ENCODE measurements at places on chromosomes 13 and 19. TPM values are rescaled to one million over a fixed set of nuclear protein-coding genes. Genes with fewer than 3 reads are reported as not detected.

DNA sequence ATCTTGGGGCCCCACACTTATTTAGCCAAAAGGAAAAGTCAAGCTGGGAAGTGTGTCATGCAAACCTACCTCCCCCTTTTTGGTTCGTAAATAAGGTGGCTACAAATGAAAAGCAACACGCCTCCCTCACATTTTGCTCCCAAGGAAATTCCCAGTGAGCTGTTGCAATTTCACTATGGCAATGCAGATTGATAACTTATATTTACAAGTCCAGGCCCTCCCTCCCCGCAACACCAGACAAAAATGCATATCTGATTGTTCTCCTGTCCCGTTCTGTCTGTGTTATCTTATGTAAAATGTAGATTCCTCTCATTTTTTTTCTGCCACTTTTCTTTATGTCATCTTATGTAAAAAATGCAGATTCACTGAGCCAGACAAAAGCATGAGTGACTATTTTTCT is 1305.3 kb downstream of the SLITRK5 start:
- no peak for DNase-seq

GRCh38 chr13:58858870-58859371 is 1227.4 kb downstream of the PCDH17 start:
- DNase-seq, result no peak

DNA sequence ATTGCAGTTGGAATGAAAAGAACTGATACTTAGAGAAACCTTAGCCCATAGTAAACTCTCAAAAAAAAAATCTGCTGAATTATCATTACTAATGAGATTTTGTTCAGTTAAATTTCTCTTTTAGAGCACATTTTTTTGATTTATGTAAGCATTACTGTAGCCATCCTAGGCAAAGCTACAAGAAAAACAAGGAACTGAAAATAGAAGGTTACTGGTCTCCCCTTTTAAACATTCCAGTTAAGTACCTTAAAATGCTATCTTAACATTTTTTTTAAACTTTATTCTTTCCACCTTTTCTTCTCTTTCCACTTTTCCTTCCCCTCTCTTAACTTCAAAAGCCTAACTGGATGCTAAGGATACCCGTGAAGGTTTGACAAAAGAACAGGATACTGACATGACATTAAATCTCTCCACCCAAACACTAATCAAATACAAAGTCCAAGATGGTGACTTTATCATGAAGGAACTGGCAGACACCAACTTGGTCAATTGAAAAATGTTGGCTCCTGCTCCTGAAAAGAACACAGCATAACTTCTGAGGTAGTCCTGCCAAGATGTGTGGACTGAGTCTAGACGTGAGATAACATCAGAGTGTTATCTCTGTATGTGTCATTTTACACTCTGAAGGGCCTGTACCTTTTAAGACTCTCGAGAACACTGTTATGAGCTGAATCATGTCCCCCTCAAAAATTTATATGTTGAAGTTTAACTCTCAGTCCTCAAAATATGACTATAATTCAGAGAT is 29.5 kb upstream of the SACS start:
- DNase-seq, result no peak

DNA sequence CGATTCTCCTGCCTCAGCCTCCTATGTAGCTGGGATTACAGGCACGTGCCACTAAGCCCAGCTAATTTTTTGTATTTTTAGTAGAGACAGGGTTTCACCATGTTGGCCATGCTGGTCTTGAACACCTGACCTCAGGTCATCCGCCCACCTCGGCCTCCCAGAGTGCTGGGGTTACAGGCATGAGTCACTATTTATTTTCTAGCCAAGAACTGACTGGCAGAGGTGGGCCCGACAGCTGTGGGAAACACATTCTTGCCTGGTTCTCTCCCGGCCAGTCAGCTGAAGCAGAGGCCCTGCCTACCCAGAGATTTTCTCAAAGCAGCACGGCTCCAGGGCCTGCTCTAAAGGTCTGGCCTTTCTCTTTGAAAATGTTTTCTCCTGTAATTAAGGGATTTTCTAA is 108.0 kb downstream of the KCTD15 start:
- DNase-seq, result no peak

GRCh38 chr19:16541526-16542044 is 652 bp downstream of the CHERP start:
- peak; percentile 26 for DNase-seq

- no peak for DNase-seq
Observed at GRCh38 chr13:83618966-83619365, 263.3 kb downstream of the SLITRK1 start.

DNA sequence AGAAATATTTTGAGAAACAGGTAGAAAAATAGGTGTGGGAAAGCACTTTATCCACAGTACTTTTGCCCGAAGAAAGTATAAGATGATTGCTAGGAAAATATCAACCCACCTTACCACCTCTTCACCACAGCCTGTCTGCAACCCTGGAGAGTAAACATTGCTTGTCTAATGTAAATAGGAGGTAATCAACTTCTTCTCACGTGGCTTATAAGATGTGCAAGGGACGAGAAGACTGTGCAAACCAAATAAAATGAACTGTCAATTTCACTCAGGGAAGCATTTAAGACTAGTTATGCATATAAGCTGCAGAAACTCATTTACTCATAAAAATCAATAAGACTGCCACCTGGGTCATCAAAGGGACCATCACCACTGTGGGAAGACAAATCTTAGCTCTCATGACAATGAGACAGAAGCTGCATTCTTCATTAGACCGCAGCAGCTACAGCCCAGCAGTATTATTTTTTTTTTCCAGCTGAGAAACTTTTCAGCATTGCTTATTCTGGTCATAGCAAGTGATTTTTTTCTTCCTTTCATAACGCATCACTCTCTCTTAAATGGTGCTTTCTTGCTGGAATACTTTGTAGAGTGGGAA is 807.7 kb upstream of the GPC6 start:
- no peak for DNase-seq

- no peak for DNase-seq
Observed at GRCh38 chr13:53005626-53006025, 23.0 kb upstream of the OLFM4 start.

DNA sequence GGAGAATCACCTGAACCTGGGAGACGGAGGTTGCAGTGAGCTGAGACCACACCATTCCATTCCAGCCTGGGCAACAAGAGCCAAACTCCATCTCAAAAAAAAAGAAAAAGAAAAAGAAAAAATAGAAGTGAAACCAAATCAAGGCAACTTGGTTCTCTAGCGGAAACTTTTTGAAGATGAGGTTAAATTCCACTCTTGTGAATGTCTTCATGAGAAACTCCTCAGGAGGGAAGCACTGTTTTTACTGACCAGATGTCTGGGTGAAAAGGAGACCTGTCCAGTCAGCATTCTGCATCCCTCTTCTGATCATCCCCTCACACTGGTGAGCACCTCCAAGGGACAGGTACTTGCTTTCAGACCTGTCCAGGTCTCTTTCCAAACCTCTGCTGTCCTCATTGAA is 15.8 kb downstream of the BRD4 start:
- no peak for DNase-seq

- no peak for DNase-seq
Observed at GRCh38 chr13:98054301-98054700, 88.6 kb upstream of the FARP1 start.

DNA sequence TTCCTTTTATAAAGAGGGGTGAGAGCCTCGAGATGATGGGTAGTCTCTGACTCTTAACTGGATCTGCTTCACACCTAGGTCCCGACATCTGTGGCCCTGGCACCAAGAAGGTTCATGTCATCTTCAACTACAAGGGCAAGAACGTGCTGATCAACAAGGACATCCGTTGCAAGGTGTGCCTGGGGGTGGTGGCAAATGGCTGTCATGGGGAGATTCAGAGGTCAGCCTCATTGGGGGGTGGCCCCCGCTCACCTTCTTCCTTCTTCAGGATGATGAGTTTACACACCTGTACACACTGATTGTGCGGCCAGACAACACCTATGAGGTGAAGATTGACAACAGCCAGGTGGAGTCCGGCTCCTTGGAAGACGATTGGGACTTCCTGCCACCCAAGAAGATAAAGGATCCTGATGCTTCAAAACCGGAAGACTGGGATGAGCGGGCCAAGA is 1.6 kb downstream of the CALR start:
- no peak for DNase-seq

GRCh38 chr13:49292742-49293486 is 45.2 kb downstream of the CDADC1 start:
- peak; percentile 67 for DNase-seq

GRCh38 chr13:22144806-22145205 is 473.9 kb downstream of the FGF9 start:
- no peak for DNase-seq

DNA sequence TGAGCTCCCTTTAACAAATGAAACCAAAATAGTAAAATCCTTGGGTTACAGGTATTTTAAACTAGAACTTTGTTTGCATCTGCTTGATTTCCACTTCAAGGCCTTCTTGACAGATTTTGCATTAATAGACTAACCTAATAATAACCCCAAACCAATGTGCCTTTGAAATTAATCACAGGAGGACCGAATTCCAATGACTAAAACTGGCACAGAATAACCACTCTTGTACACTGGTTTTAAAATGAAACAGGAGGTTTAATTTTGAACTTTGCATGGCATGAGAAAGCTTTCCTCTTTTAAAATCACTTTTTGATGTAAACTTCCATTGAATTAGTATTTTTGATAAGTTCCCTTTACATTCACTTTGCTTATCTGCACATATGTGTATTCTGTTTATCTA is 269.6 kb downstream of the SLITRK5 start:
- DNase-seq, result no peak

GRCh38 chr19:30558793-30559192 is 186.6 kb downstream of the ZNF536 start:
- no peak for DNase-seq

GRCh38 chr13:42762917-42763316 is 18.5 kb upstream of the FAM216B start:
- DNase-seq, result no peak

DNA sequence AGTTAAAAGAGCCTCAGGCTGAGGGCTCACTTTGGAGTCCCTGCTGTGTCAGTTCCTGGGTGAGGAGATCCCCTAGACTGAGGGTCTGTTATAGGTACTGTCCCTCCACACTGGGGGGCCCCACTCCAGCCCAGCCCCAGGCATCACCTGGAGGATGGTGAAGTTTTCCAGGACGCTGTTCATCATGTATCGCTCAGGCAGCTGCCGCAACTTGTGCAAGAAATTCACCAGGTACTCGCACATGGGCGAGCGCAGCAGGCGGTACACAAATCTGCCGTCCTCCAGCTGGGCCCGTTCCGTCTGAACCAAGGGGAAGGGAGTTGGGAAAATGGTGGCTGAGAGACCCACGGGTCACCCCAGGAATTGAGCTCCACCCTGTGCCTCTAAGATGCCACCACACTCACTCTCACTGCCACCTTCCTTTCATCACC is 7.1 kb downstream of the CD37 start:
- DNase-seq, result no peak

DNA sequence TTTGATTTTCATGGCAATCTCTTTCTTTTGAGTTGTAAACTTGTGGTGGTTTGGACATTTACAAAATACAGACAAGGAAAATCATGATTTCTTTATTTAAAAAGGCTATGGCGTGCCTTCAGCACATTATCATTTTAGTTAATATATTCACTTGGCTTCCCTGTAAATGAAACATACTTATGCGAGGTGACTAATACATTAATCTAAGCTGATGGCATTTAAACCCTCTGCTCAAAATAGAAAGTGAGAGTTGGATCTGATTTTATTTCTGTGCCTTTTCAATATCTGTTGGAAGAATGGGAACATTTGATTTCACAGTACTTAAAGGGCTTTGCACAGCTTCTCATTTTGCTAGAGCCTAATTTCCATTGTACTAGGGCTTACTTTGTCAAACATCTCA is 289.8 kb downstream of the MTUS2 start:
- no peak for DNase-seq

DNA sequence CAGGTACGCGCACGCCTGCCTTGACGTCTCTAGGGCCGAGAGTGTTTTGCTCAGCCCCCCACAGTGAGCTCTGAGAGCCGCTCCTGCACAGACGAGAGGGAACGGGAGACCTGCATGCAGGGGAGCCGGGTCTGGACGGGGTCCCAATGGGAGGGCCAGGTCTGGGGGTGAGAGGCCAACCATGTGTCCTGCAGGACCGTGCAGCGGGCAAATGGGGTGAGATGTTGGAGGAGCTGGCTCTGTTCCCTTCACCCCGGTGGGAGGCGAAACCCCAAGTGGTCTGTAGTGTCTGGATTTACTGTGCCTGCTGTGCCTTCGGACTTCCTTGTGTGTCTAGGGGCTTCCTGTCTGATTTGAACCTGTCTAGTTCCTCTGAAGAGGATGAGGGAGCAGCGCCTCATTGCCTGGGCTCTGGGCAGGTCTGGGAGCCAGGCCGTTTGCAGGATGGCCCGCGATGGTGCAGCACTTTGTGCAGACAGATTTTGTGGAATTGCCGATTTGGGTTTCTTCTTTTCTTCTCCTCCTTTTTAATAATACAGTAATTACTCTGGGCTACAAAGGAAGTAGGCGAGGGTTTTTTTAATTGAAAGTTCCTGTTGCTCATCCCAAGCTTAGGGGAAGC is 2.1 kb downstream of the CSNK1G2 start:
- DNase-seq, result no peak

DNA sequence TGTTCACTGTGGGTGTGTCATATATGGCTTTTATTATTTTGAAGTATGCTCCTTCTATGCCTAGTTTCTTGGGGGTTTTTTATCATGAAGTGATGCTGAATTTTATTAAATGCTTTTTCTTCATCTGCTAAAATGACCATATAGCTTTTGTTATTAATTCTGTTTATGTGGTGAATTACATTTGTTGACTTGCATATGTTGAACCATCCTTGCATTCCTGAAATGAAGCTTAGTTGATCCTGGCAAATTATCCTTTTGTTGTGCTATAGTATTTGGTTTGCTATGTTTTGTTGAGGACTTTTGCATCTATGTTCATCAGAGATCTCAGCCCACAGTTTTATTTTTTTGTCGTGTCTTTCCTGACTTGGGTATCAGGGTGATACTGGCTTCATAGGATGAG is 12.1 kb downstream of the GPC6 start:
- no peak for DNase-seq

DNA sequence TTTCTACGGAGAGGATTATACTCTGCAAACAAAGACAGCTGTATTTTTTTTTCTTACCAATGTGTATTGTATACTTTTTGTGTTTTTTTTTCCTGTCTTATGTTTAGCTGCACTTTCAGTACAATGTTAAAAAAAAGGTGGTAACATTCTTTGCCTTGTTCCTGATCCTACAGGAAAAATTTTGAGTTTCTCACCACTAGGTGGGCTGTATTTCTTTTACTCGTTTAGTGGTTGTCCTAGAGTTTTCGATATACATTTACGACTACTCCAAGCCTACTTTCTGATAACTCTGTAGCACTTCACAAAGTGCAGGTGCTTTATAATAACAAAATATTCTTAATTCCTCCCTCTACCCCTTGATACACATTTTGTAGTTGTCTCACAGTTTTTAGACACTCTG is 652.2 kb downstream of the UQCRFS1 start:
- no peak for DNase-seq

Gene PPM1N
- not detected for total RNA-seq

Gene YJU2
- 14.3 TPM for total RNA-seq

Gene PCDH17
- total RNA-seq, result 1.4 TPM

Gene GFY
- not detected for total RNA-seq

Gene RXFP2
- 0.47 TPM for total RNA-seq
